ENCODE measurements at places on chromosomes 7 and 10.

- DNase-seq, result no peak
These were observed 2.7 kb upstream of the NRG3 start for GRCh38 chr10:81872206-81872862.

GRCh38 chr10:130787243-130787642, 524.3 kb downstream of the TCERG1L start:
- DNase-seq, result no peak

GRCh38 chr7:2978408-2978807, 65.3 kb downstream of the CARD11 start:
- DNase-seq, result no peak

DNA sequence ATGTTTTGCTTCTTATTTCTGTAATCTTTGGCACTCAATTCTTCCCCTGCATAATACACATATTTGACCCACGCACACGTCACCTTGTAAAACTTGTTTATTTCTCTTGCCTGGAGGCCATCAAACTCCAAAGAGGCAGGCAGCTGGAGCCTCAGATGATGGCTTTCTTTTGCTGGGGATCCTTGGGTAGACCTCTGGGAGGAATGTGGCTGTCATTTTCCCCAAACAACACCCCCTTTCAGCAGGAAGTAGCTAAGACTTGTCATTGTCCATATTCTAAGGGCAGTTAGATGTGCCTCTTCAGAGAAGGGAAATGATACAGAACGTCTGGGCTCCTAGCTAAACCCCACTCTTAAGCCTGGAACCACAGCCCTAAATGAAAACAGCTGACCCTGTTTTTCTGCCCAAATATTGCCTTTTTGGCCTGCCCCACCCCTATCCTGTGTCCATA, 111.3 kb downstream of the ITGB8 start:
- DNase-seq, result no peak

- DNase-seq, result no peak
These were observed 108.9 kb downstream of the FOXL3 start for GRCh38 chr7:398888-399287.

GRCh38 chr10:46289209-46289810, 2.5 kb downstream of the ANTXRL start:
- no peak for DNase-seq

DNA sequence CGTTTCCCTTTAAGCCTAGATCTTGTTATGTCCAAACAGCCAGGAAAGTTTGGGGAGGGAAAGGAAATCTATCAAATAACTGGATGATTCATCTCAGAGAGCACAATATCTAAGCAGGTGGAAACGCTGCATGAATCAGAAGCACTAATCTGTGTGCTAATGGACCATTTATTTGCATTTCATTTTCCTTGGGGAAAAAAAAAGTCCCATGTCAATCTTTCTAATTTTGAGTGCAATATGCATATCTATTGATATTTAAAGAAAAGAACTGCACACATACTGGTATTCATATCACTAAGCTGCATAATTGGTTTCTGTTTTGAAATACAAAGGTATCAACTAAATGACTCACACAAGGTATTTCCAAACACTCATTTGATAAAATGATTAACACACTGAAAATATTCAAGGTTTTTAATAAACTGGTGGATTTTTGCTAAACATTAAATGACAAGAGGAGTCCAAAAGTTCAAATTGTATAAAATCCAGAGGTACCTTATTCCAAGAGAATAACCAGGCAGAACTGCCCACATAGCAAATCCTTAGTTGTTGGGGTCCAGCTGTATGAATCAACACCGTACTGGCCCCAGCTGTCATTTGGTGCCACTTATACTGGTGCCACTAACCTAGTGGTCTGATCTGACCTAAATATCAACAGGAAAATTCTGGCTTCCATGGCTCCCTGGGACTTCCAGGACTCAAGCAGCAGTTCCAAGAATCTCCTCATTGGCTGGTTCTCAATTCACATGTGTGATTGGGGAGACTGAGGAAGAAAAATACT, 122.2 kb upstream of the SP4 start:
- no peak for DNase-seq

GRCh38 chr10:70661623-70662361, 10.5 kb upstream of the ADAMTS14 start:
- no peak for DNase-seq

All from NCI-H2107 (cell line).